Stimulated activated CD4-positive, alpha-beta T cell treated with anti-CD3 and anti-CD28 coated beads, Interleukin-4, amount 100 ng/mL, for 48 hours (primary cell): ENCODE measurements at places on chromosomes 1 and 21.

GRCh38 chr1:84570436-84571149, 3.6 kb downstream of the CTBS start:
- no peak for DNase-seq

GRCh38 chr1:6038603-6039002, 7.1 kb upstream of the KCNAB2 start:
- DNase-seq: no peak

DNA sequence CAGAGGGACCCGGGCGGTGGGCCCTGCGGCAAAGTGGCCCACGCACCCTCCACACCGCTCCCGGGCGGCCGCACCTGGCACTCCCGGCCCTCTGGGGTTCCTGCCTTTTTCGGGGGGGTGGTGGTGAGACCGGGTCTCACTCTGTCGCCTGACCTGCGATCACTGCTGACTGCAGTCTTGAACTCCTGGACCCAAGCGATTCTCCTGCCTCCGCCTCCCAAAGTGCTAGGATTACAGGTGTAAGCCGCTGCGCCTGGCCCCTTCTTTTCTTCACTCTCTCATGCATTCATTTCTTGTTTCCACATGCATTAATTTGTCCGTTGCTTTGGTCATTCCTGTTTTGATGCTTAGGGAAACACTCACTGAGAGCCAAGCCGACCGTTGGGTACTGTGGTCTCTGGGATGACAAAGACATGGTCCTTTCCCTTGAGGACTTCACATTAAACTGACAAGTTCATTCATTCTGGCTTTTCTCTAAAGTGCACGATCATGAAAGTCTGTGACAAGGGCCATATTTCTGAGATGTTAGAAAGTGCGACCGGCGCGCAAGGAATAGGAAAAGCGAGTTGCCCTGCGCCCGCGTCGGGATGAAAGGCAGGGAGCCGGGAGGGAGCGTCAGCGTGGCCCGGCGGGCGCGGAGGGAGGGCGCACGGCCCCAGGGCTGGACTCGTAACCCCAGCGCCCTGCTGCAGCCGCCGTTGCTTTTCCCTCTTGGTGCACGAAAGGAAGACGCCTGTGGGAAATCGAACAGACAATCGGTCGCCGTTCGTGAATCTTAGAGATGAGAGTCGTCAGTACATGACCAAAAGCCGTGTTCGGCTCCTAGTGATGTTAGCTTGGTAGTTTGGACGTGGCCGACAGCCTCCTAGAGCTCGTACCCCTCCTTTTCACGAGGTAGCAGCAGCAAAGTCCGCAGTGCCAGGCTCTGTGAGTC, 1.0 kb upstream of the MCOLN2 start:
- DNase-seq: no peak

- DNase-seq: no peak
Observed at GRCh38 chr1:19771350-19771749, 28.4 kb downstream of the TMCO4 start.

- no peak for DNase-seq
Observed at GRCh38 chr1:5678759-5679158, 313.5 kb downstream of the NPHP4 start.

GRCh38 chr1:234139966-234140365, 233.3 kb upstream of the COA6 start:
- DNase-seq: no peak

DNA sequence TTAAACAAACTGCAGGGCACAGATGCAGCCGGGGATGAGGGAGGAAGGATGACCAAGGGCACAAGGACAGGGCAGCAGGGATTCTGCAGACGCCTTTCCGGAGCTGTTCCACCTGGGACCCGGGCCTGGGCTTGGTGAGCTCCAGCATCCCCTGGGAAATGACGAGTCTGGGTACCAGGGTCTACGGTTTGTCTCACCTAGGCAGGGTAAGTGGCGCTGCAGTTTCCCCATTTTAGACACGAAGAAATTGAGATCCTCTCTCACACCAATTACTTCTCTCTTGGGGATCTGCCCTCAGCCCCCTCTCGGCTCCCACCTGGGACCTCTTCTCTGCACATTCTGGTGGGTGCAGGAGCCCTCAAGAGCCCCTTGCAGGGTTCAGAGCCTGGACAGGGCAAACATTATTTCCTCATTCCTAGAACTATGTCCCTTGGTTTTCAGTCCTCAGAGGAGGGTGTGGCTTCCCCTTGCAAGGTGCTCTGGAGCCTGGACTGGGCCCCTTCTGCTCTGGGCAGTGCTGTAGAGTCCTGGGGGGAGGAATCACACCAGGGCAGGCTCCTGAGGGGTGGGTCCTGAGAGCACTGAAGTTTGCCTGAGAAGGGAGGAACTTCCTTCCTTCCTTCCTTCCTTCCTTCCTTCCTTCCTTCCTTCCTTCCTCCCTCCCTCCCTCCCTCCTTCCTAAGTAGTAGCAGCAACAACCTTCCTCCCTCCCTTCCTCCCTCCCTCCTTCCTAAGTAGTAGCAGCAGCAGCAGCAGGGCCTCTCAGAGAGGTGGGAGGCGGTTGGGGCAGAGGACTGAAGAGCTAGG, 16.0 kb downstream of the RAP1GAP start:
- DNase-seq: no peak

- DNase-seq: no peak
Observed at GRCh38 chr1:197462539-197462938, 194.5 kb downstream of the CRB1 start.

DNA sequence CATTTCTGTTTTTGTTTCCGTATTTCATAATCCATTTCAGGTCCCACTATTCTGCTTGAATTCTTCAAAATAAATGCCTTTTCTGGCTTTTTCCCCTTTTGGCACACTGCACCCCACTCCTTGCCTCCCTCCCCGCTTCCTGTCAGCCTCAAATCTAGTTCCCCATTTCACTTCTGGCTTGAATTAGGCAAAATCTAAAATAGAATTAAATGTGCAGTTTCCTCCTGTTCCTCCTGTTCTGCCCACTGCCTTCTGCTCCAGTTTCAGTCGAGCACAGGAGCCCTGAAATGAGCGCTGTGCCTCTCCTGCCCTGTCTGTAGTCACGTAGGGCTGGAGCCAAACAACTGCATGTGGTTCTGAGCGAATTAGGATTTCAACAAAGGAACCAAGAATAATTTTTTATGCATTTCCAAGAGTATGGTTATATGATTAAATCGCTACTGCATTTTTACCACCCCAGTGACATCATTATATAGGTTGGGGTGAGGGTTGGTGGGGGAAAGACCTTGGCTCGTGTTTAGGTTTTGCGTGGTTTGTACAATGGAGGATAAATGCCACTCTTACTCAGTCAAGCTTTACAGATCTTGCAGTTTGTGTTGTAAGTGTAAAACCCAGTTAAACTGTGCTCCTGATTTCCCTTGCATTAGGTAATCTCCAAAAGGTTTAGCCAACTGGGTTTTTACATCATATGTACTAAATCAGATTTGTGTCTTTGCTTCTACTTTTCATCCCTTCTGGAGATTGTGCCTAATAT, 114.9 kb downstream of the VPS13D start:
- DNase-seq: no peak

GRCh38 chr1:54558434-54559030, 10.5 kb downstream of the ACOT11 start:
- DNase-seq: no peak

GRCh38 chr1:171931752-171932151, 90.5 kb downstream of the DNM3 start:
- DNase-seq: no peak

- no peak for DNase-seq
Observed at GRCh38 chr1:7589080-7589735, 181.9 kb upstream of the VAMP3 start.

DNA sequence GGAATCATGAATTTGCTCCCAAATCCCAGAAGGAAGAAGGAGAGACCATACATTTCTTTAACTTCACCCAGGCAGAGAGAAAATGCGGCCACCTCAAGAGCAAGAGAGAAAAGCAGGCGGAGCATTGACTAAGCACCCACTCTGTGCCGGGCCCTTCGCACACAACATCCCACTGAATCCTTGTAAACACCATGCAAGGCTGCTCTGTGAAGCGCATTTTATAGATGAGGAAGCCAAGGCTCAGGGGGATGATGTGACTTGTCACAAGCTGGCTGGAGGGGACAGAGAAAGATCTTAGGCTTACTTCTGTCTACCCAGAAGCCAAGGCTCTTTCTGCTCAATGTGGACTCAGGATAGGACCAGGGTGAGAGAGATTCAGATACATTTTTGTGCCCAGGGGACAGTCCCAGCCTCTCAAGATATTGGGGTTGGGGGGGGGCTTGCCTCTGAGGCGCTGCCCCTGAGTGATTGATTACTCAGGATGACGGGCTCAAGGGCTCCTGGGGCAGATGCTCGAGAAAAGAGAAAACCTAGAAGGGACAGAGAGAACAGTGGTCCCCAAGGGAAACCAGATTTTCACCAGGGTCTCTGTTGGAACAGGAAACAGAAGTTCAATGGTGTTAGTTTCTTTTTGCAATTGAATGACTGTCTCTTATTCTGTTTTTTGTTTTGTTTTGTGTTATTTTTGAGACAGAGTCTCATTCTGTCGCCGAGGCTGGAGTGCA, 19.5 kb downstream of the PADI2 start:
- no peak for DNase-seq

DNA sequence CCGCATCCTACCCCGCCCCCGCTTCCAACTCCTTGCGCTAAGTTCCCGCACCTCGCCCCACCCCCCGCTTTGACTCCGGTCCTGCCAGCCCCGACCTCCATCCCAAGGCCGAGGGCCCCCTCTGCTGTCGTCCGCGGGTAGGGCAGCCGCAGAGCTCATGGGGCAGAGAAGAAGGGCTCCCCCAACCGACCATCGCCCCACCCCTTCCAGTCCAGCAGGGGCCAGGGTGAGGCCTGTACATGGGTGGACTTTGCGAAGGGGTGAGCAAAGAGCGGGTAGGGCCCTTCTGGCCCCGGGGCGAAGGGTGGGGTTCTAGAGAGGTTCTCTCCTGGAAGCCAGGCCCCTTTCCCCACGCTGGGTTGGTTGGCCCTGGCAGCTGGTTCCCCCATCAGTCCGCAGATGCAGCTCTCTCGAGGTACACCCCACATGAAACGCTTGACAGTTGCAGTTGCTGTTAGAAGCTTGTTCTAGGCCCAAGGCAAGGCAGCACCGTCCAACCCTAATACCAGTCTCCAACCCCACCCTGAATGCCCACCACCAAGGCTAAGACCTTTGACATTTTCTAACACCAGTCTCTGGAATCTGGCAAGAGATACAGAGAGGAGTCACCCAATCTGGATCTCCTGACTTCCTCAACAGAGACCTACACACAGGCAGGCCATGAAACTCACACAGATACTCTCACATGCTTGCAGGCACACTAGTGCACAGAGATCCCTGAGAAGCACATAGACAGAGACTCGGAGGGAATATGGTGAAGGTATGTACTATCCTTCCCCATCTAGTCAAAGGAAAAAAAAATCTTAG, 25.3 kb upstream of the ADGRB2 start:
- peak; percentile 97 for DNase-seq

- DNase-seq: peak; percentile 35
Observed at GRCh38 chr1:36516372-36517010, 33.8 kb upstream of the CSF3R start.

DNA sequence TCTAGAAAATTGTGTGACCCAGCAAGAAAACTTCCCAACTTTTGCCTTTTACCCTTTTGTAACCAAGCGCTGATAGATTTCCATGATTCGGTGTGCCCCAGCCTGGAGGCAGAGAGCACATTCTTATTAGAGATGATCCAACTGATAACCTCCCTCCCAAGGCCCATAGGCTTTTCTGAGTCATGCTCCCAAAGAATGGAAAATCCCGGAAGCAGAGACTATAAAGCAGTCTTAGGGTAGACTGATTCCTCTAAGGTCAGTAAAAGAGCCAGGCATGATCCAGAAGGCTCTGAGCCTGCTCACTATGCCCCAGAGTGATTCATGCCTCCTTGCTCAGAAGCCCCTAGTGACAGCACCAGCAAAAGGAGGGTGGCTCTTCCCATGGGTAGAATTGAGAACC, 4.3 kb downstream of the CAMK1G start:
- no peak for DNase-seq

- no peak for DNase-seq
Observed at GRCh38 chr21:15199414-15200383, 134.9 kb upstream of the NRIP1 start.

- no peak for DNase-seq
Observed at GRCh38 chr1:234316486-234316885, 56.8 kb upstream of the COA6 start.

DNA sequence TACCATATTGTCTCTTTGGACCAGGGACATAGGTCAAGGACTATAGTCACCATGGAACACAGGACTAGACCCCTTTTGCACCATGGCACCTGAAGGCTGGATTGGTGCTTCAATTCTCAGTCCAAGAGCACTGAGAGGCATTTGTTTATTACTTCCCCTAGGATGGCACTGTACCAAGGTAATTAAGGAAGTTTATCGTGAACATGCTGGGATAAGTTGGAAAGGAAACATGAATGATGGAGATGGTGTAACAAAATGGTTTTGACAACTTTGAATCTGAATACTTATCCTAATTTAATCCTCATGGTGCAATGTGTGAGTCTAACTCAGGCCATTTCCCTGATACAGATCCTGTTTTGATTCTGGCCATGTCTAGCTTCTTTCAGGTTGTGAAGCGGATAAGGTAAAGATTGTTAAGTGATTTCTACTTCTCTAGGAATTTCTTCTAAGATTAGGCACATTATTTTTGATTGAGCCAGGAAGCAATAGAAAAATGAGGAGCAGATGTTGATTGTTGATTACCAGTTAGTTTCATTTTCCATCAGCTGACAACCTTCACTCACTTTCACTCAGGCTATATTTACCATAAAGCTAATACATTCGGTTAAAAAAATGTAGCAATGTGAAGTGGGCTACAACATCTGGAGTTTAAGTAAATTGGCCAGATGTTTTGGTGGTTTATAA, 37.3 kb upstream of the SIPA1L2 start:
- no peak for DNase-seq

DNA sequence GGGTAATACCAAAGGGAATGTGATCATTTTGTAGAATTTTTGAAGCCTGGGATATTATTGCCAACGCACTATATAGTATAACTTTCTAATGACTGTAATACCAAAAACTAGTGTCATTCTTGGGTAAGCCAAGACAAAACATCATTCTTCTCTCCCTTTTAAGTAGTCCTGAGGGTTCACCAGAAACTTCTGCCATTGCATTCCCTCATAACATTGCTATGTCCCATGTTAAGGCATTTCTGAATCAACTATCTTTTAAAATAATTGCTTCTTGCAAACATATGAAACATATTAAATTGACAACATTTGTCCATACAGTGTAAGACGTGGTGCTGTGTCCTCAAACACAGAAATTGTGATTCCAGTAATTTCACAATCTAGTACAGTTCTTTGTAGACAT, 29.9 kb upstream of the C1orf21 start:
- DNase-seq: no peak

- DNase-seq: no peak
Observed at GRCh38 chr1:116298746-116299145, 74.3 kb upstream of the ATP1A1 start.

DNA sequence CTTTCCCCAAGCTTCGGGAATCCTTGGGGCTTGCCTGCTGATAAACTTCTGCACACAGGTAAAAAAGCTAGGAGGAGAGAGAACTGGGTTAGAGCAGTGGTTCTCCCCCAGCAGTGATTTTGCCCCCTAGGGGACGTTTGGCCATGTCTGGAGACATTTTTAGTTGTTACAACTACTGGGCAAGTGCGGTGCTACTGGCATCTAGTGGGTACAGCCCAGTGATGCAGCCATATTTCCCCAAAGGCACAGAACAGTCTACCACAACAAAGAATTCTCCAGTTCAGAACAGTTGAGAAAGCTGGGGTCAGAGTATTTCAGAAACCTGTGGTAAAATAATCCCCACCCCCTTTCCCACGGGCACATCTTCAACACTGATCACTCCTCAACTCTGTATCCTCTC, 41.3 kb downstream of the LRRC71 start:
- peak; percentile 9 for DNase-seq
